ENCODE measurements at places on chromosomes 4 and X.

DNA sequence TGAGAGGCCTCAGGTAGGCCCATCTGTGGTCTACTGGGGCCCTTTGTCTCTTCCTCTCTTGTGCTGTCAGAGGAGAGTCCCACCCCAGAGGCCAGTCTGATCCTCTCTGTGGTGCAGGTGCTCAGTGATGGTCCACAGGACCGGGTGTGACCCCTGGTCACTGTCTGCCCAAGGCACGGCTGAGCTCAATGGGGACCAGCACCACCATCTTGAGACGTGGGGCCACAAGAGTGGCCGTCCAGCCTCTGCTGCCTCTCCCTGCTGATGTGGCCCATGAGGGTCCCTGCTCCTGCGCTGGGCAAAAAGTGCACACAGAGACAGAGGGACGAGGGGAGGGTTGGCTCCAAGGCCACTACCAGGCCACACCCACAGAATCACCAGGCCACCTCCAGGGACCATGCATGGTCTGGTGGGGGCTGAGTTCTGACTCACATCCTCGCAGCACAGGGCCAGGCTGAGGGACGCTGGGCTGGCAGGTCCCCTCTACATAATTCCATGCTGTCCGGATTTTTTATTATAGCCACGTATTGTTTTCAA lies 88.3 kb downstream of the FAM53A start:
- DNase-seq = no peak

GRCh38 chr4:22356987-22357596 lies 158.8 kb downstream of the ADGRA3 start:
- peak; percentile 52 for DNase-seq

DNA sequence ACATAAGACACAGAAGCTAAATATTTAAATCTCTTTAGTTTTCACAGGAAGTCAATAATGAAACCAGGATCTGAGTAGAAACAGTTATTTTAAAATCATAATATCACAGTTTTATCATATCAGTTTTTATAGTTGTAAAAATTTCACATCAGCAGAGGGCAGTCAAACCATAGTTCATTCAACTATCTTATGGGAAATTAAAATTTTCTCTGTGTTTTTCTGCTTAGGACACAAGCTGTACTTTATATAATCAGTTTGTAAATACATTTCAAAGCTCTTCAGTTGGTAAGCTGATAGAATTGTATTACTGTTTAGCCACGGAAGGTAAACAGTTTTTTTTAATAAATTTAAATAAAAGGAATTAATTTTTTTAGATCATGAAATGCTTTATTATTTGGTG lies 204.8 kb upstream of the NUDT6 start:
- no peak for DNase-seq

DNA sequence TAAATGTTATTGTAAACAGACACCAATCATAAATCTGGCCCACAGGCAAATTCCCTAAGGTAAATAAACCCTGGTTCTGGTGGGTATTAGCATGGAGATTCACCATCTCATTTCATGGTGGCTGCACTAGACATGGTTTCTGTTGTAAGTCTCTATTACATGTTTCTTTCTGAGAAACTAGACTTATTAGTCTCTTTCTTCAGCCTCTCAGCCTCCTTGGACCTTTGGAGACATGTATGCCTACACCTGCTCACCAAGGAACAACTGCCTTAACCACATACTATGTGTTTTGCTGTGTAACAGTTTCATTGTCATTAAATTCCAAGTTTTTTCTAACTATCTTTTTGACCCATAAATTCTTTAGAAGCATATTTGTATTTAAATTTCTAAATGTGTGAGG lies 13.1 kb downstream of the DDIT4L start:
- no peak for DNase-seq

- DNase-seq = no peak
These were observed 219.4 kb downstream of the NKX6-1 start for GRCh38 chr4:84279678-84280077.

DNA sequence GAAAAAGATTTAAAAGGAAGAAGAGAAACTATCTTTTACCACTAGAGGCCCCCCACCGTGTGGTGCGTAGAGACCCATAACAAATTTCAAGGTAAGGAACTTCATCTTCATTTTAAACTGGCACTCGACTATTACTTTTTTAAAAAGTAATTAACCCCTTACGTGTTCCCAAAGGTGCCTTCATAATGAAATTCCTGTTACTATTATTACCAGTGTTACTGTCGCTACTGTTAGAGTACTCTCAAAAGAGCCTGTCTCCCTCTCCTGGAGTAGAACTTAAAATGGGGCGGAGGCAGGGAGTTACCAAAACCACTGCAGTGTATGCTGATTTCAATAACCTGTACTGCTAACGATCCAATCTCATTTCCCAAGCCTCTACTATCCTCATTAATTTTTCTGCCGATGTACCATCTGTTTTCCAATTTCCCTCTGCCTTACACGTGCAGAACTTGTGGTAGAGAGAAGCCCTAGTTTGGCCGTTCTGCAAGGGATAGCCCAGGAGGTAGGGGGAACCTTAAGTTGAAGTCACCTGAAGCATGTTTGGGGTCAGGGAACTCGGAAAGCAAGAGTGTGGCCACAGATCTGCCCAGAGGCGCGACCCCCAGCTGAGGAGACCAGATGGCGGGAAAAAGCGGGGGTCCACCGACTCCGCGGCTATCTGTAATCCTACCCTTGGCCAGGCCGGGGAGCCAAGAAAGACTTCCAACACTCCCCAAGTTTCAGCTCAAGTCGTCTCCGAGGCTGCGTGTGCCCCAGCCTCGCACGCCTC lies 720 bp upstream of the STK26 start:
- DNase-seq = no peak

DNA sequence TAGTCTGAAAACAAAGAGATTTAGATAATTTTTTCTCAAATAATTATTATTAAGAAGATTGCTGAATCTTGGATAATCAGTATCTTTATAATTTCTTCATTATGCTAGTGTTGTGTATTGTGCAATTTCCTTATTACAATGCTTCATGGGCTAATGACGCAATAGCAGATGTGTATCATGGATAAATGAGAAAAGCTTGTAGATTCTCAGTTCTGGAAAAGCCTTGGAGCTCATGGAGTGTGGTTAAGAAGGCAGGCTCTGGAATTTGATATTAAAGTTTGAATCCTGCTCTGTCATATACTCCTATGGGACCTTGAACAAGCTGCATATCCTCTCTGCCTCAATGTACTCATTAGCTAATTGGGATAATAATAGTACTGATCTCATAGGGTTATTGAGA lies 18.9 kb upstream of the CXCL8 start:
- no peak for DNase-seq

- DNase-seq = no peak
These were observed 92.0 kb upstream of the EMCN start for GRCh38 chr4:100609810-100610209.

DNA sequence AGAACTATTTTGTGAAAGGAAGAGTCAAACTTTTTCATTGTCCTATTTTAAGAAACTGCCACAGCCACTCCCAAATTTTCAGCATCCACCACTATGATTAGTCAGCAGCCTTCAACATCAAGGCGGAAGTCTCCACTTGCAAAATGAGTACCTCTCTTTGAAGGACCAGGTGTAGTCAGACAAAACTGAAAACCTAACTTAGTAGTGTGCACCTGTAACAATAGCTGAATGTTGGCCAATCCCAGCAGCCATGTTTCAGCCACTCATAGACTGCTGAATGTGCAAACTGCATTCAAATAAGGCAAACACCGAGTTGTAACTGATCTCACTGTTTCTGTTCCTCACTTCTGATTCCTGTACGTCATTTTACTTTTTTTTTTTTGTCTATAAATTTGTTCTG lies 341.1 kb downstream of the IL15 start:
- DNase-seq = no peak

- peak; percentile 54 for DNase-seq
These were observed at the start of gene GRID2 for GRCh38 chr4:92303621-92304027. TSS of gene GRID2 (plus strand) at chr4:92303966.

DNA sequence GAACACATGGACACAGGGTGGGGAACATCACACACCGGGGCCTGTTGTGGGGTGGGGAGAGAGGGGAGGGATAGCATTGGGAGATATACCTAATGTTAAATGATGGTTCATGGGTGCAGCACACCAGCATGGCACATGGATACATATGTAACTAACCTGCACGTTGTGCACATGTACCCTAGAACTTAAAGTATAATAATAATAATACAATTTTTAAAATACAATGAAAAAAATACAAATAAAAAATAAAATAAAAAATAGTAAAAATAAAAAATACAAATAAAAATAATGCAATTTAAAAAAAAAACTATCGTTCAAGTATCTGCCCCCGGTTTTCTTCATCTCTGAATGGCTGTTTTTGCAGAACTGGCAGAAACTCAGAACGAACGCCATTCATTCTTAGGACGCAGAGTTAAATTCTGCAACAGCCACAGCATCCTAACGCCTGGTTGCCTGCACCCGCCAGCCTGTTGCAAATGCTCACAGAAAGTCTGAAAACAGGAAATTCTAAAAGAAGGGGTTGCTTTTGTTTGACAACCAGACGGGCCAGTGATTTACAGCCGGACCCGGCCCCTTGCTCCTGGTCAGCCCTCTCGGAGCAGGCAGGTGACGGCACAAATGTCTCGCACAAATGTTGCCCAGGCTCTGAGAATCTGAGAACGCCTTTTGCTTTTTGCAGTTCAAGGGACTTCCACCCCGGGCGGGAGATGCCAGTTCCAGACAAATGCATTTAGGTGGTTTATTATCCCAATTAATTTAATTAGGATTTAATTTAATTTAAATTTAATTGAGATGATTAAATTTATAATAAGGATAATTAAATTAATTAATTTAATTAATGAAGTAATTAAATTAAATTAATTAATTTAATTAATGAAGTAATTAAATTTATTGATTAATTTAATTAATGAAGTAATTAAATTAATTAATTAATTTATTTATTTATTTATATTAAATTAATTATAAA lies 47.8 kb downstream of the CRLF2 start:
- DNase-seq = no peak

- no peak for DNase-seq
These were observed 123.5 kb upstream of the BMPR1B start for GRCh38 chr4:94634271-94634670.

DNA sequence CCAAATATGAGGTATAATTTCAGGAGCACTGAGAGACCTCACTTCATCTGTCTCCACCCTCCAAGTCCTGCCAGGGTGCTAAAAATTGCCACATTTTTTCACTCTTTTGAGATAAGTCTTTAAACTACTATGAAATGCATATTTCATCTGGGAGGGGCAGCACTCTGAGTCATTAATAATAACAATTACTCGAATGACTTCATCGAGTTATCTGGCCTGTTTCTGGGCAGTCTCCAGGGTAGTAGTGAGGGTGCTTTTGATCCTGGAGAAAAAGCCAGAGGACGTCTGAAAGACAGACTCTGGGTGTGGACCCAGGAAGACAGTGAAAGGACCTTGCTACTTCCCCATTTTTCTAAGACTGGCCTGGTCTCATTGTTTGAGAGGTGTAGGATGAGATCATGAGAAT lies 42.3 kb upstream of the SRD5A3 start:
- DNase-seq = no peak

DNA sequence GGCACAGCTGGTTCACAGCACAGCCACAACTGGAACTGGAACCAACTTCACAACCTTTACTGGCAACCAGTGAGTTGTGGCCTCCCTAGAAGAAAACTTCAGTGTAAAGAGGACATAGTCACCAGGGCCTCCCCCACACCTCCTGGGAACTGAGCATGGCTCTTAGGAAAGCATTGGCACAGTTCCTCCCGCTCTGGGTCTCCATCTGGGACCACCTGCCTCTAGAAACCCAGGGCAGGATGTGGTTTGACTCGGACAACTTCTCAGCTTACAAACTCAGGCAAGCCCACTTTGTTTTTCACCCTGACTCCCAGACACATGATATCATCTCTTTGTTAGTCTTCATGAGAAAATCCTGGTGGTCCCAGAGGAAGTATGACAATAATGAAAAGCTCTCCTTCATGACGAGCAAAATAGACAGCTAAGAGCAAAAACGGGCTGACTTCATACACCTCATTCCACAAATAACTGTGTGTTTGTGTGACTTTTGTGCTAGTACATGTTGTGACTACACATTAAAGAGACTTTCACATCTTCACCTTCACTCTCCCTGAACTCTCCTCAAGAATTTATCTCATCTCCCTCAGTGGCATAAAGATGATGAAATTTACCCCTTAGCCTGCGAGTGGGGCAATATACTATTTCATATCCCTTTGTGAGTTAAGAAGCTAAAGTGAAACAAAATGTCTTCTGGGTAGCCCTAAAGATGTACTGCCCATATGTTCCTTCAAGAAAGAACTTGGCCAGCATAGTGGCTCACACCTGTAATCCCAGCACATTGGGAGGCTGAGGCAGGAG lies 75.4 kb downstream of the SH3KBP1 start:
- DNase-seq = no peak

DNA sequence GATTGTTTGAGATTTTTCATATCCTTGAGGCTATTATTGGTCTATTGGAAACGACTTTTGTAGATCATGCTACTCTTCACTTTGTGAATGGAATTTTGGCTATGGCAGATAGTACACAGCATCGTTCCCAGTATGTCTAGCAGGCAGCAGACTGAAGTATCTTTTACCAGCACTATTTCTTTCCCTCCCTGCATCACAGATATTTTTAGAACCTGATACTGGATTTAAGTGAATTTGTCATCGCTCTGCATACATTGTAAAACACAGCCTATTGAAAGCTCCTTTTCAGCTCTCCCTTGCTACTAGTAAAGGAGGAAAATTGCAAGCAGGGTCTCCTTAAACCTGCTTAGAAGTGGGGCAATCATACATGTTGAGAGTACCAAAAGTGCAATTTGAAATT lies 133.6 kb downstream of the LUZP4 start:
- no peak for DNase-seq

GRCh38 chr4:164378361-164378760 lies 375.6 kb upstream of the SMIM31 start:
- no peak for DNase-seq

GRCh38 chr4:119138046-119138445 lies 2.4 kb downstream of the MYOZ2 start:
- DNase-seq = no peak

- DNase-seq = no peak
These were observed 704 bp upstream of the SEPSECS start for GRCh38 chr4:25160714-25161592.

GRCh38 chrX:16023790-16024734 lies 99.3 kb upstream of the GRPR start:
- no peak for DNase-seq

- no peak for DNase-seq
These were observed 78.1 kb upstream of the BOD1L1 start for GRCh38 chr4:13705521-13706041.

- DNase-seq = no peak
These were observed 85.3 kb downstream of the DCAF8L2 start for GRCh38 chrX:27675493-27675892.

DNA sequence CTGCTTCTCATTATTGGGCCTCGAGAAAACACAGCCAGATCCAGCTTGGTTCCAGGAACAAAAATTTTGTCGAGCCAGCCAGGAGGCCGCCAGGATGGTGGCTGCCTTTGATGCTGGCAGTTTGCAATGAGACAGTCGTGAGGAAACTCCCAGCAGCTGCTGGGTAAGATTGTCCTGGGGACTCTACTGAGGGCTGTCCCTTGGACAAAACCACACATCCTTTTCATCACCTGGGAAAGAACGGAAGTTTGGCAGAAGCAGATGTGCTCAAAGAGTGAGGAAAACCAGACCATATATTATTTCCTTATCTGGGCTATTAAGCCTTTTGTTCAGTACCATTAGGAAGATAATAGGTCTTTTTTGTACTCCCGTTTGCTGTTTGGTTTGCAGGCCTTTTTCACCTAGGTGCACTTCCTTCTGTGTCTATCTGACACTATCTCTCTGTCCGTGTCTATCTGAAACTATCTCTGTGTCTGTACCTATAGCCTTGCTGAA lies 13.4 kb upstream of the PAPSS1 start:
- no peak for DNase-seq

GRCh38 chrX:44415639-44416386 lies 72.3 kb upstream of the EFHC2 start:
- DNase-seq = no peak
